T47D (cell line): ENCODE measurements at places on chromosomes 16 and 17.

GRCh38 chr17:82205720-82206508 lies 6.7 kb downstream of the CCDC57 start:
- peak; percentile 73 for DNase-seq

GRCh38 chr17:48307814-48308411 lies 122.1 kb downstream of the SKAP1 start:
- DNase-seq: peak; percentile 31

- peak; percentile 35 for DNase-seq
Measured at GRCh38 chr16:28297784-28298510, 5.6 kb downstream of the SBK1 start.

DNA sequence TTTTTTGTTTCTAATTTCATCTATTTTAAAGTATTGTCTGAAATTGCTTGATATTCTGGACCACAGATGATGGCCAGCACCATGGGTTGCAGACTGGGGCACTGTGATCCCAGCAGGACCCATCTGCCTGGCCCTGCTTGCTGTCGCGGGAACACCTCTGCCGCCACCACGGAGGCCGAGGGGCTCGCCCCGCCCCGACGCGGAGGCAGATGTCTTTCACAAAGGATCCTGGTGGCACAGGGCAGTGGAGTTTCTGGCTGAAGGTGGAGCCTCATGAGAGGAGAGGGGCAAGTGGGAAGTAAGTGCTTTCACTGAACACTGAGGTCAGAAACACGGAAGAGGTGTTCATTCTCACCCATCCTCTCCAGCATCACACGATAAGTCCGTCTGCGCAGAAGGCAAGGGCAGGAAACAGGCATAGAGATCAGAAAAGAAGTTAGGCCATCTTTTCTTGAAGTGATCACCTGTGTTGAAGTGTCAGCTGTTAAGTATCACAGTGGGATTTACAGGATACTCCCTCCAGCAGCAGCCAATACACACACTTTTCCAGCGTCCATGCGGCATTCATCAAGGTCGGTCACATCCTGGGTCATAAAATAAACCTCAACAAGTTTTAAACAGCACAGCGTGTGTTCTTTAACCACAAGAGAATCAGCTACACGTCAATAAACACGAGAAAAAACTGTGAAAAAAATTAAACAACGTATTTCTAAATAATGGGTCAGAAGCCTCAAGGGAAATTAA lies 194.5 kb downstream of the RPTOR start:
- no peak for DNase-seq

GRCh38 chr16:87363771-87364455 lies 19.7 kb downstream of the FBXO31 start:
- DNase-seq: no peak

DNA sequence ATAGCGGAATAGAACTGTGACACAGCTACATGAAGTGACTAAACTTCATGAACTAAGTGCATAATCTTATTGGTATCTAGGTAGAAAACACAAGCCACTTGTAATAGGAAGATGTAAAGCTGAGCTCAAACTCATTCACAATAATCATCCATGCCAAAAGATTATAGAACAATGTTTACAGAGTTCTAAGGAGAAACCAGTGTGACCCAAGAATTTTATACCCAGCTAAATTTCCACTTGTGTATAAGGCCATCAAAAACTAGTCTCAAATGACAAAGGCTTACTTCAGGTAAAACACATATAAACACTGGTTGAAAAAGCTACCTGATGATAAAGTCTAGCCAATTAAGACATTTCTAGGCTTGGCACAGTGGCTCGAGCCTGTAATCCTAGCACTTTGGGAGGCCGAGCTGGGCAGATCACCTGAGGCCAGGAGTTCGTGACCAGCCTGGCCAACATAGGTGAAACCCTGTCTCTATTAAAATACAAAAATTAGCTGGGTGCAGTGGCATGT lies 16.9 kb upstream of the CPD start:
- no peak for DNase-seq

DNA sequence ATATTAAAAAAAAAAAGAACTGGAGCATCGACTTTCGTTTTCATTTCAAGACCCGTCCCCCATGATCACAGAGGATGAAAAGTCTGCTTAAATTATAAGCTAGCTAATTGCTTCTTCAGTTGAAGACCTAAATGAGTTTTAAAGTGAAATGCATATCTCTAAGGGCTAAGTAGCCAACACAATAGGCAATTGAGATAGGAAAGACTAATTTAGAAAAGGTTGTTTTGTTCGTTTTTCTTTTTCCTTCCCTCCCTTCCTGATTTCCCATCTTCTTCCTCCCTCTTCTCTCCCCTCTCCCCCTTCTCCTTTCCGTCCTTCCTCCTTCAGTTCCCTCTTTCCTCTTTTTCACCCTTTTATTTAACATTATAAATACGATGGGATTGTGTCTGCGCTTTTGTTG lies 377.2 kb downstream of the WWOX start:
- no peak for DNase-seq
